Hematopoietic multipotent progenitor cell treated with erythropoietin and hydrocortisone succinate and interleukin-3 and kit ligand, for 6 days (in vitro differentiated cells): ENCODE measurements at places on chromosomes 12 and 14.

DNA sequence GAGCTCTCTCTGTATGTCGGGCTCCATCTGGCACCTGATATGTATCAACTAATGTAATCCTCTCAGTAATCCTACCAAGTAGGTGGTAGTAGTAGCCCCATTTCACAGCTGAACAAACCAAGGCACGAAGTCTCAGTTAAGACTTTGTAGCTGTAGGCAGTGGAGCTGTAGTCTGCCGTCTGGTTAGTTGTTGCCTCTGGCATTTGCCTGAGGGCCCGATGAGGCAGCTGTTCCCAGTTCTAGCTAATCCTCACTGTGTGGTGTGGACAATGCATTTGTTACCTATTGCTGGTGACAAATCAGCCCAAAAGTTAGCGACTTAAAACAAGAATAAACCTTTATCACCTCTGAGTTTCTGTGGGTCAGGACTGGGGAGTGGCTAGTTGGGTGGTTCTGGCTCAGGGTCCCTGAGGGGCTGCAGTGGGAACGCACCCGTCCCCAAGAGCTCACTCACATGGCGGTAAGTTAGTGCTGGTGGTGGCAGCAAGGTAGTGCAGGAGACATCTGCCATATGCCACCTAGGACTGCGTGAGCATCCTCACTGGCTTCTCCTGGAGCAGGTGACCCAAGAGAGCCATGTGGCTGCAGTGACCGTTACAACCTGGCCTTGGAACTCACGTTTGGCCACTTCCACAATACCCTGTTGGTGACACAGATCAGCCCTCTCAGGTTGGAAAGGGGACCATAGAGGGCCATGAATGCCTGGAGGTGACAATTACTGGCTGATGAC, 5.6 kb downstream of the AACS start:
- DNase-seq, result no peak

DNA sequence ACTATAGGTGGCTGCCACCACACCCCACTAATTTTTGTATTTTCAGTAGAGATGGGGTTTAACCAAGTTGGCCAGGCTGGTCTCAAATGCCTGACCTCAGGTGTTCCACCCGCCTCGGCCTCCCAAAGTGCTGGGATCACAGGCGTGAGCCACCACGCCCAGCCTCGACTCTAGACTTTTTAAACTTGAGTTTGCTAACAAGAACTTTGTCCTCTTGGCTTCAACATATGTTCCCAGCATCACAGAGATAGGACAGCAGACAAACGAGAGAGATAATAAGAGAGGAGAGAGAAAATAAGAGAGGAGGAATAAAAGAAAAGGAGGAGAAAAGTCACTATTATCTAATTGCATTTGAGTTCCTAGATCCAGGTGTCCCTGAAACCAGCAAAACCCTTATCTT, 119.1 kb downstream of the CEP83 start:
- DNase-seq, result no peak

- DNase-seq, result no peak
Observed at GRCh38 chr12:123497065-123497464, 36.5 kb downstream of the RILPL1 start.

GRCh38 chr14:68417009-68417650, 375.7 kb downstream of the ZFP36L1 start:
- DNase-seq, result no peak

DNA sequence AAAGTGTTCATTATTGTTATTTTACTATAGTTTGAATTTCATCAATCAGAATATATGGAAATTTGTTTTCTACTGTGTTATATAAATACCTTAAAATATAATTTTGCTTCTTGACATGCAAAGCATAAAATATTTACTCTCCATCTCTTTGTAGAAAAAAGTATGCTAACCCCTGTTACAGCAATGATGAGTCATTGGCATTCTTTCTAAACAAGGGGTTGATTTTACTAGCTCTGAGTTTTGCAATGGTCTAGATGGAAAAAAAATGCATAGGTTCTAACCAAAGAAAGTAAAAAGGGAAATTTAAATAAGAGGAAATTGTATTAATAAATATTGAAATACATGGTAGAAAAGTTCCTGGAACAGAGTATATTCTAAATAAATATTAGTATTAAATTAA, 990.2 kb upstream of the ATXN7L3B start:
- no peak for DNase-seq

DNA sequence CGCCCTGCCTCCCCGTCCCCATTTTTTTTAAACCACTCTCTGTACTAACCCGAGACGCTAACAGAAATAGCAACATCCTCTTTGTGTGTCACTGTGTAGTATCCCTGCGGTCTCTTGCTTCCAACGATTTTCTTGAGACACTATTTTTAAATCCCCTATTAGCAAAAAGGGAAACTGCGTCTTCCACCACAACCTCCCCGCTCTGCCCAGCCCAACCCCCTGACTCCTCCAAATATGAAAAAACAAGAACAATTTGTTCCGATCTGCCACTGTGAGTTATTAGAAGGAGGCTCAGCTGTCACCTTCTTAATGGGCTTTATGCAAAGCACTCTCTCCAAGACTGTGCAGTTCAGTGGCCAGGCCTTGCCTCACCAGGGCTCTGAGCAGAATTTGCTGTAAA, 76.3 kb downstream of the MAP1LC3B2 start:
- peak; percentile 59 for DNase-seq

DNA sequence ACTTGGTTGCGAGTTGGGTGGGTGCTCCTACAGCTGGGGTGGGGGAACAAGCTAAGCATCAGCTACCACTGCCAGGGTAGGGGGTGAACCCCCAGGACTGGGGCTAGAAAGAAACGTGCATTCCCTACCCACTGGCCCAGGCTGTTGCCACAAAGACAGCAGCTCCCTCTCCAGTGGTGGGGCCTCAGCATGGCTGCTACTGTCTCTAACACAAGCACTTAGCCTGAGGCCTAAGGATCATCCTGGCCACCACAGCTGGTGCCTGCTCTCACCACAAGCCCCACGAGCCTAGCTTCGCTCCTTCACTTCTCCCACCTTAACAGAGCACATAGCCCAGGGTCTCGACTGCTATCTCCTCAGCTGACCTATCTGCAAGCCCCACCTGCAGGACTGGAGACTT, 18.9 kb downstream of the SLC25A21 start:
- DNase-seq, result no peak

- no peak for DNase-seq
Observed at GRCh38 chr12:24591079-24591626, 357.7 kb downstream of the BCAT1 start.

DNA sequence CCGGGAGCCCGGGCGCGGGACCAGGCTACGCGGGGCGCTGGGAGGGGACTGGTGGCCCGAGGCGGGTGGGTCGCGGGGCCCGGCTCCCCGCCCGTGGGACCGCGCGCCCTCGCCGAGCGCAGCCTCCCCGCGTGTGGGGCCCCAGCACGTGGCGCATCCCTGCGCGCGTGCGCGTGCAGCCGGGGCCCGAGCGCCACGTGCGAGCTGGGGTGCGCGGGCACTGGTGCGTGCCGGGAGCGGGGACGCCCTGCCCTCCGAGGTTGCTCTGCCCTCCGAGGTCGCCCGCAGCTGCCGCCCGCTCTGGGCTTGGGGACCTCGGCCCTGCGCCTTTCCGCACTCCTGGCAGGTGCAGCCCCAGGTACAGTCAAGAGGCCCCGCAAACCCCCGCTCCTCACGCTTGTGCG, 365 bp upstream of the CCDC88C start:
- DNase-seq, result peak; percentile 84

- peak; percentile 25 for DNase-seq
Observed at GRCh38 chr14:92734618-92735017, 13.8 kb downstream of the LGMN start.

- DNase-seq, result no peak
Observed at GRCh38 chr14:88872976-88873375, 48.5 kb downstream of the TTC8 start.

GRCh38 chr12:128594521-128594920, 229.2 kb downstream of the SLC15A4 start:
- no peak for DNase-seq

- no peak for DNase-seq
Observed at GRCh38 chr12:92695577-92695976, 7.2 kb upstream of the PLEKHG7 start.

GRCh38 chr14:58747181-58747580, 109.4 kb downstream of the DACT1 start:
- peak; percentile 81 for DNase-seq
